SJSA1 (cell line): ENCODE measurements at places on chromosomes 3 and 15. TPM values are rescaled to one million over a fixed set of nuclear protein-coding genes. Genes with fewer than 3 reads are reported as not detected.

PTH1R gene
- total RNA-seq = not detected in 2 replicates

- no peak for DNase-seq
Observed at GRCh38 chr3:96236522-96236921, 577.9 kb upstream of the EPHA6 start.

DNA sequence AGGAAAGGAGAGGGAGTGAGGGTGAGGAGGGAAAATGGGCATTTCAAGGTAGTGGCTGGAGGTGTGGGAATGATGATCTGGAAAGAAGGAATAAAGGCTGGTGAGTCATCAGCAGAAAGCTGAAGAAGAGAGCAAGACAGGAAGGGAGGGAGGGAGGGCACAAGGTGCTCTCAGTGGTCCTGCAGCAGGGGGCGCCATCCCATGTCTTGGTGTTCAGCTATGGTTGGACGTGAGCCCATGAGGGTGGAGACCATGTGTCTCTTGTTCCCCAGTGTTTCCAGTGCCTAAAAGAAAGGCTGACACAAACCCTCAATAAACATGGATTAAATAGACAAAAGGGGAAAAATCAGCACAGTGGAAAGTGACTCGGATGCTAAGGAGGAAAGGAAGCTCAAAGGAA is 228.5 kb downstream of the NTRK3 start:
- DNase-seq = no peak

CGNL1 gene
- 3.2 and 3.8 TPM in 2 replicates for total RNA-seq

PDIA3 gene
- 177 and 211 TPM in 2 replicates for total RNA-seq

FEZF2 gene
- total RNA-seq = not detected in 2 replicates
